Right atrium auricular region (tissue), 2 donors: ENCODE measurements at places on chromosomes 13 and 19. TPM values are rescaled to one million over a fixed set of nuclear protein-coding genes. Genes with fewer than 3 reads are reported as not detected.
A peak's percentile ranks its signal among the peaks of the same experiment; 100 is the strongest.

- no peaks in the 10 kb centered on the region for H3K27me3 ChIP-seq
- H3K4me3 ChIP-seq = no peak overlapping the region
- DNase-seq = no peak
- no peaks in the 10 kb centered on the region for H3K4me1 ChIP-seq
- H3K36me3 ChIP-seq = no peaks in the 10 kb centered on the region
These were observed 3.8 kb downstream of the GRIK5 start for GRCh38 chr19:42066075-42066754.

DNA sequence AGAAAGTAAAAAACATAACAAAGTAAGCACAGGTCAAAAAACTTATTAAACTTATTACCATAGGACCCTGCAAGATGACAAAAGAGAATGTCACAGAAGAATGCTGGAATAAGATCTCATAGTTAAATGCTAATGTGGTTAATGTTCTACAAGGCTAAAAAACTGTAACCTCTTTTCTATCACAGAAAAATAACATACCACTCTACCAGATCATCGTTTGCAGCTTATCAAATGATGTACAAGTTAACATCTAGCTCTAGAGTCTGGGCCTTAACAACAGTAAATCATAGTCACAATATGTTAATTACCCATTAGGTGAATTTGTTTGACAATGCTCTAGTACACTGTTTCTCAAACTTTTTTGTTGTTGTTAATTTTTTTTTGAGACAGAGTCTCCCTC is 53.0 kb downstream of the NUFIP1 start:
- H3K27ac ChIP-seq = no peak overlapping the region
- H3K4me3 ChIP-seq = no peak overlapping the region
- peaks cover 27% of the 10 kb centered on the region for H3K4me1 ChIP-seq
- DNase-seq = no peak

GRCh38 chr13:40252241-40252640 is 414.2 kb downstream of the FOXO1 start:
- no peaks in the 10 kb centered on the region for H3K36me3 ChIP-seq
- H3K4me1 ChIP-seq = peaks cover 3% of the 10 kb centered on the region
- no peaks in the 10 kb centered on the region for H3K27me3 ChIP-seq
- no peak for DNase-seq
- H3K27ac ChIP-seq = peak overlapping the region; percentile 80

- H3K36me3 ChIP-seq = peaks cover 5% of the 10 kb centered on the region
- H3K4me1 ChIP-seq = no peaks in the 10 kb centered on the region
- DNase-seq = no peak
- peak overlapping the region; percentile 14 for H3K4me3 ChIP-seq
- H3K27me3 ChIP-seq = no peaks in the 10 kb centered on the region
These were observed 4.1 kb downstream of the HMG20B start for GRCh38 chr19:3576696-3577443.

- H3K27me3 ChIP-seq = no peaks in the 10 kb centered on the region
- no peak for DNase-seq
- H3K36me3 ChIP-seq = no peaks in the 10 kb centered on the region
- H3K4me3 ChIP-seq = no peak overlapping the region
- H3K4me1 ChIP-seq = no peaks in the 10 kb centered on the region
These were observed 3.7 kb downstream of the KCNC3 start for GRCh38 chr19:50325310-50326100.

DNA sequence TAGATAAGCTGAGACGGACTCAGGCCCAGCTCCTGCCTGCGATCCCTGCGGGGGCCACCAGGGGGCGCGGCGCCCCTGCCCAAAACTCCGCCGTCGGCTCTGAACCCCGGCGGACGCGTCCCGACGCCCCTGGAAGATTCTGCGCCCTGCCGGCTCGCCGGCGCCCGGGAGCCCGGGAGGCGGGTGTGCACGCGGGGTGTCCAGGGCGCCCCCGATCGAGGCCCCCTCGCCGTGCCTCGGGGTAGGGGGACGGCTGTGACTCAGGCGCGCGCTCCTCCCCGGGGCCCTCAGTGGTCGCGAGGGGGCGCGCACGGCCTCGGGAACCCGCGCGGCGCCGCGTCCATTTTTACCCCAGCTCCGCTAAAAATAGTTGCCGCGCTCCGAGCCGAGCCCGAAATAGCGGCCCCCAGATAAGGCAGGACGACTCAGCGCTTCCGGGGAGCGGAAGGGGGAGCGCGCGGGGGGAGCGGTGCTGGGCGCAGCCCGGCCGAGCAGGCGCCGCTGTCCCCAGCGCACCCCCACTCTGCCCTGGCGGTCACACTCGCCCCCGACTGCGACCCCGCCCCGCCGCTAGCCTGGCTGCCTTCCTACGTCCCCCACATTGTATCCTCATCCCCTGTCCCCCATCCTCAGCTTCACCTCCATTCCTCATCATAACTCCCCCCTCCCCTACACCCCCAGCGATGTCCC is 16.0 kb upstream of the ERCC1 start:
- H3K27me3 ChIP-seq = no peaks in the 10 kb centered on the region
- peak overlapping the region; percentile 73 for H3K4me3 ChIP-seq
- no peaks in the 10 kb centered on the region for H3K36me3 ChIP-seq
- DNase-seq = peak; percentile 85

GRCh38 chr19:2805261-2805900 is 14.3 kb upstream of the ZNF554 start:
- no peak overlapping the region for H3K4me3 ChIP-seq
- no peaks in the 10 kb centered on the region for H3K27me3 ChIP-seq
- no peak overlapping the region for H3K27ac ChIP-seq
- H3K36me3 ChIP-seq = peaks cover 50% of the 10 kb centered on the region
- H3K4me1 ChIP-seq = no peaks in the 10 kb centered on the region

DNA sequence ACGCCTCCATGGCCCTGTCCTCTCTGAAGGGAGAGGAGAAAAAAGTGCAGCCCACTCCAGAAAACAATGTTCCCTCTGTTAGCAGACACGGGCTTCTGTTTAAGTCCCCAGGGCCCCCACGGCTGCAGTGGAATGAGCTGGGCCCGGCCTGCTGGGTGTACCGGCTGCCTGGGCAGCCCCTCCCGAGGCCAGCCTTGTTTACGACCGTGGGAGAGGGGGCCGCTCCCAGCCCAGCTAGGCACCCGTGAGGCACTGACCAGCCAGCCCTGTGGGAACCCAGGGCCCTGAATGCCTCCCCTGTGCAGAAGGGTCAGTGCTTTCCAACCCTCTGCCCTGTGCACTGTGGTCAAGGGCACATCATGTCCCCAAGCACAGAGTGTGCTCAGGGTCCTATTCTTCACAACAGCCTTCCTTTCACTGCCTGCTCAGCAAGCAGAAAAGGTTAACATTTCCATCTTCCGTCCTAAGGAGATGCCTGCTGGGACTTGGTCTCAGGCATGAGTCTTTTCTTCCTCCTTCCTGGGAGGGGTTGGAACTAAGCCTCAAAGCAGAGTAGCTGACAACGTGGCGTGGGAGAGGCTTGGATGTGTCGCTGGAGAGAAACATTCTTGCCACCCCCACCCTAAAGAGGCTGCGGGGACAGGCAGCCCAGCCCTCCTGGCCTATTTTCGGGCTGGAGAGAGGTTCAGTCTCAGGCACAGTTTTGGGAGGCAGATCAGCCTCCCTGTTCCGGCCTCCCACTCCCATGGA is 90.1 kb downstream of the RGCC start:
- peaks cover 19% of the 10 kb centered on the region for H3K4me1 ChIP-seq
- H3K27me3 ChIP-seq = no peaks in the 10 kb centered on the region
- DNase-seq = peak; percentile 64
- H3K4me3 ChIP-seq = no peak overlapping the region

The ADGRE1 gene
- not detected for total RNA-seq

The FAAP24 gene
- total RNA-seq = 0.67 TPM
